CD14-positive monocyte (primary cell): ENCODE measurements at places on chromosomes 4 and X.

DNA sequence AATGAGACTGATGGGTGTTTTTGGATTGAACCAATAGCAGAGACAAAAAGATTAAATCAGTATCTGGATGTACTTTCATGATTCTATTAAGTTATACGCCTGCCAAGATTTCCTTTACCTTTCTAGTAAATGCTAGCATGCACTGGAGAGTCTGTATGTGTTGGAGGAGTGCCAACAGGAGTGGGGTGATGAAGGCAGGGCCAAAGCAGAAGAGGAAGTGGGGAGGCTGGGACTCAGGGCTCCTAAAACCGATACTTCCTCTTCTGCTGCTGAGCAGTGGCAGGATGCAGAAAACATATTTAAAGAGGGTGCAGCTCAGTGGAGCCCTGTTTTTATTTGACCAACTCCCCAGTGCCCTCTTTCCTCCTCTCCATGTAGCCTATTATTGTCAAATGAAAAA lies 5.6 kb downstream of the CYSLTR1 start:
- DNase-seq, result peak; percentile 79

GRCh38 chr4:155701827-155702226 lies 35.2 kb downstream of the GUCY1A1 start:
- DNase-seq, result no peak

GRCh38 chr4:39741401-39741800 lies 43.5 kb downstream of the UBE2K start:
- DNase-seq, result no peak

GRCh38 chr4:122533841-122534240 lies 77.3 kb upstream of the IL2 start:
- DNase-seq, result no peak

GRCh38 chrX:26466387-26466786 lies 250.4 kb downstream of the MAGEB5 start:
- no peak for DNase-seq

- DNase-seq, result no peak
Measured at GRCh38 chrX:129565046-129565650, 25.1 kb downstream of the OCRL start.

DNA sequence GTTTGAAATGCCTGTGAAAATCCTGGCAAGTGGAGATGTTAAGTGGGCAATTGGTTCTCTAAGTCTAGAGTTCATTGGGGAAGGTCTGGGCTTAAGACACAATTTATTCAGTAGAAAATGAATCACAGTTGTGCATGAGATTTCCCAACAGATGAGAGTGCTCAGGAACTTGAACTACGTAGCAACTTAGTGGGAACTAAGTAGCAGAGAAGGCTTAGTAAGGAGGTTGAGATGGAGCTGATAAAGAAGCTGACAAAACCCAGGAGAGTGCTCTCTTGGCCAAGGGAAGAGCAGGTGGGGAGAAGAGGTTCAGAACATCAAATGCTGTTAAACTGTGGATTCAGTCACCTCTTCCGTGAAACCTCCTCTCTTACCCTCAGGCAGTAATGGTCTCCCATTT lies 33.0 kb downstream of the AFF1 start:
- peak; percentile 87 for DNase-seq

GRCh38 chr4:7396186-7396910 lies 38.4 kb downstream of the PSAPL1 start:
- DNase-seq, result no peak

GRCh38 chrX:10576777-10577447 lies 43.5 kb downstream of the MID1 start:
- DNase-seq, result no peak

- no peak for DNase-seq
Measured at GRCh38 chr4:158763462-158763861, 5.4 kb upstream of the FNIP2 start.

- DNase-seq, result no peak
Measured at GRCh38 chr4:52106191-52106590, 55.1 kb downstream of the SPATA18 start.

- DNase-seq, result no peak
Measured at GRCh38 chrX:108270280-108270679, 167.9 kb downstream of the COL4A6 start.

DNA sequence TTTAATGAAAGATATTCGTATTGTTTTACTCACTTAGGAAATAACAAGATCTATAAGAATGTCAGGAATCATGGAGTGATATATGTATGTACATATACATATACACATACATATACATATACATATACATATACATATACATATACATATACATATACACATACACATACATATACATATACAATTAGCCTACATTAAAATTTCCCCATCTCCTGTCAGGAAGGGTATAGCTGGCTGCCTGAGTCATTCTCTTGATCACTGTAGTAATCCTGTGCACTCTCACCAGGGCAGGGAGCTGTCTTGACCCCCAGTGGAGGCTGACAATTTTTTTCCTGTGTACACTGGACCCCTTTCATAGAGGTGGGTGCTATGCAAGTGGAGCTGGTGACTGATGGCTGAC lies 23.3 kb upstream of the MAGEA11 start:
- DNase-seq, result no peak

DNA sequence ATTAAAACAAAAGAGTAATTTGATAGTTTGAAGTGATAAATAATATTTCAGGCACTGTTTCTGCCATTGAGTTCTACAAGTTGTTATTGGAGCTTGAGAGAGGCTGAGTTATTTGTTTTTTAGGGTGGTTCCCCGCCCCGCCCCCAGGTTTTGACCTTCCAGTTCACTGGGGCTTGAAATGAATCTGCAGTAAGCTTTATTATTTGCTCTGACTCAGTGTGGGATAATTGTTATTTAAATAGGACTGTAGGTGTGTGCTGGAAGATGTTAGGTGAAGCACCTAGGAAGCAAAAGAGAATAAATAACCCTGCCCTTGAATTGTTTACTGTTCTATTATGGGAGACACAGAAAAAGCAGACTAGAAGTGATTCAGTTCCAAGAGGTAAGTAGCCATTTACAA lies 81.2 kb upstream of the KCNIP4 start:
- no peak for DNase-seq
